ENCODE measurements at places on chromosomes 1 and 21.
A peak's percentile ranks its signal among the peaks of the same experiment; 100 is the strongest.

DNA sequence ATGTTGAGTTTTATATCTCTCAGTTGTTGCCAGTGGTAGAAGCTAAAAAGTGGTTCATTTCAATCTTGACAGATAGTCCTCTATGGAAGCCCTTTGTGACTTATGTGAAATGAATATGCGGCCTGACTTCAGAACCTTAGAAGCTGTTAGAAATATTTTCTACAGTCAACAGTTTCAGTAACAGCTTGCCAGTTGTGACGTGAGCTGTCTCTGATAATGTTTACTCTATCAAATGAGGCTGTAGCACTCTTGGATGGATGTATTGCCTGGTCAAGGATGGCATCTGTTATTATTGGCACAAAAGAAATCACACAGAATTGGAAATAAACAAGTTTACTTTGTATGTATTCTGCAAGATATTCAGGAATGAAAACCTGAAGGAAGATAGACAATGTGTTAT, 31.9 kb downstream of the SNX7 start:
- DNase-seq: no peak

- DNase-seq: no peak
Measured at GRCh38 chr1:2801535-2802291, at the start of gene TTC34. TTC34 (minus strand) TSS chr1:2801693; CDS start chr1:2800827, 866 bp downstream.

- DNase-seq: no peak
Measured at GRCh38 chr21:35730325-35730724, 330.0 kb downstream of the SETD4 start.

- no peak for DNase-seq
Measured at GRCh38 chr1:107698161-107698560, 266.8 kb downstream of the VAV3 start.

DNA sequence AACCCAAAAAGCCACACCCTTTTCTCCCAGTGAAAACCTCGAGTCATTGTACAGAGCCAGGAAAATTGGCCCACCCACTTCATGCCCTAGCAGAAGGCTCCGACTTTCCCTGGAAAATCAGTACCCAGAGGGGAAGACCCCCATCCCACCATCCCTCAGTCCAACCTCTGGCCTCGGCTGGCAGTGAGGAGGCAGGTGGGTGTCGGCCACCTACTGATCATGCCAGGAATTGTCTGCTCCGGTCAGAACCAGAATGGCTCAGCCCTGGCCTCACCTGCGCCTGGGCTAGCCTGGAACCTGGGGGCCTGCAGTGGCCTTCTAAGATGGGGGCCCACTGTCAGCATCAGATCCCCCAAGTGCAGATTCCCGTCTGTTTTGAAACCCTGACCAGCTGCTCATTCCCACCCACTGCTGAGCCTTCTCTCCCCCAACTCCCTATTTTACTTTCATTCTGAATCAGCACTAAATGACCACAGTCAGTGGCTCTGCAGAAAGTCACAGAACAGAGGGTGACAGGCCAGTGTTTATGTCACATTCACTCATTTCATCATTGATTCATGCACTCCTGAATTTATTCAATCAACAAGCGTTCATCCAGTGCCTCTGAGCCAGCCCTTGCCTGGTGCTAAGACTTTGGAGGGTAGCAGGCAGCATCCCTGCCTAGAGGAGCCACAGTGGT, 3.0 kb upstream of the S100A9 start:
- DNase-seq: no peak

DNA sequence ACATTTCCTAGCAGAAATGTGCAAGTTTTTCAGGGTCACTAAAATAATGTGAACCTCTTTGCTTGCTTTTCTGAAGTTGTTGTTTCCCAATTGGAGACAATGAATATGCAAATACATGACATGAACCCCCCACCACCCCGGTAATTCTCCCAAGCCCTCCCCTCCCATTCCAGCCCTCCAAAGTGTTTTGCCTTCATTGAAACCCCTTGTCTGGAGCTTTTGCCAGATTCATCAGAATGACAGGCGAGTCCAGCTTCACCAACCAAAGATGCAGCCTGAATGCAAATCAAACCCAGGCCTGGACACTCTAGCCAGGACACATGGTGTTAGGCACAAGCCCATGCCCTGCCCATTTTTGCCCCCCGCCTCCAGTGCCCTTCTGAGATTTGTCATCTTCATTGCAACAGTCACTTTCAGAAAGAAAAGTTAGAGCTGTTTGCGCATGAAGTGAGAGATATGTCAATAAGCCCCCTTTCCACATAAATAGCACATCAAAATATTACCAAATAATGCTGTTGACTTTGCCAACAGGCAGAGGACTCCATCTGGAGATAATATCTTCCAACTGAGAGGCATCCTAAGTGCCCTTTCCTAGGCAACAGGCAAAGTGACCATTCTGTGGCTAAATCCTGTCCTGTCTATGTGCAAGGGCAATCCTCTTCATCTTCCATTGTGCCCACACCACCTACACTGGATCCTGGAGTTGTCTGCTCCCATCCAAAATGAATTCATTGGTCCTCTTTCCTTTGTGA, 145.6 kb upstream of the NFIA start:
- DNase-seq: no peak

- DNase-seq: no peak
Measured at GRCh38 chr1:206847337-206847834, 18.0 kb upstream of the IL20 start.

DNA sequence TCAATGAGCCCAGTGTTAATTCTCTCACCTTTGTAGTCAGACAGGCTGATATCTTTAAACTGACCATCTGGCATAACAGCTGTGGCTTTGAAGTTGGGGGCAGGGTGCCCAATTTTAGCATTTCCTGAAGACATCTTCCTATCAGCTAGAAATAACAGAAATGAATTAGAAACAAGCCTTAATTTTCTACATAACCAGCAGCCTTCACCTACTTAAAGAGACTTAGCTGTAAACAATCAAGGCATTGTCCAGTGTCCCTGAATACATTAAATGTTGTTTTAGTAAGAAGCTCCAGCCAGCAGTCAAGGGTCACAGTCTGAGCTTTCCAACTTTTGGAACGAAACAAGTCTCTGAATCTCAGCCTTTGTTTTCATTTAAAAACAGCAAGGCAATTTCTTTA, 2.8 kb downstream of the PRDX1 start:
- DNase-seq: peak; percentile 33

GRCh38 chr1:152623203-152623844, 421 bp upstream of the LCE3A start:
- DNase-seq: no peak

DNA sequence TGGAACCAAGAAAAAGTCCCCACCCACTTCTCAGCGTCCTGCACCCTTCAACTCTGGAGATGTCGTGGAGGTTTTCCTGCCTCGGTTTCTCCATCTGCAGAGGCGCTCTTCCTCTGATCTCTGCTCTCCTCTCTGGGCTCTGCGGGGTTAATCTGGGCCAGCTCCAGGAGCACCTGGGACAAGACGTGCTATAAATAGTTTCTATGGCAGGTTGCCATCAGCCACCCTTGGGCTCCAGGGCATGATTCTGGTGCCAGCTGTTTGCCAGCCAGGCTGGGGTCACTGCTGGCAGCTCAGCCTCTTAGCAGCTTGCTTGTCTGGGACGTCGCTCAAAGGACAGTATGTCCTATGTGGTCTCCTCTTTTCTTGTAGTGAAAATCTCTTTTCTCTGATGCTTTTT, 137.1 kb downstream of the ACTL8 start:
- no peak for DNase-seq

DNA sequence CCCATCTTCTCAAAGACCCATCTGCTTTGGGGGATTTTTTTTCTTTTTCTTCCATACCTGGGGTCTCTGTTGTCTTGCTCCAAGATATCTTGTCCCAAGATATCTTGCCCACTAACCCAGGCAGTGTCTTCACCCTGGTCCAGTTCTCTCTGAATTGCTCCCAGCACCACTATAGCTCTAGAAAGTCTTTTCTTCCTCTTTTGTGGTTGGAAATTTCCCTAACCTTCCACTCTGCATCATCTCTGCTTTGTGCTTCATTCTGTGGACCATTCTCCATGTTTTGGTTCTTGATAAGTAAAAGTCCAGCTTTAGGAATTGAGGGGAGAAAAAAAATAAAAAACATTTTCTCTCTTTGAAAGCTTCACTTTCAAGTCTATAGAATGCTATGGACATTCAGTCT, 20.9 kb downstream of the STYXL2 start:
- no peak for DNase-seq

- DNase-seq: peak; percentile 70
Measured at GRCh38 chr1:9280015-9280860, 12.5 kb upstream of the SPSB1 start.

DNA sequence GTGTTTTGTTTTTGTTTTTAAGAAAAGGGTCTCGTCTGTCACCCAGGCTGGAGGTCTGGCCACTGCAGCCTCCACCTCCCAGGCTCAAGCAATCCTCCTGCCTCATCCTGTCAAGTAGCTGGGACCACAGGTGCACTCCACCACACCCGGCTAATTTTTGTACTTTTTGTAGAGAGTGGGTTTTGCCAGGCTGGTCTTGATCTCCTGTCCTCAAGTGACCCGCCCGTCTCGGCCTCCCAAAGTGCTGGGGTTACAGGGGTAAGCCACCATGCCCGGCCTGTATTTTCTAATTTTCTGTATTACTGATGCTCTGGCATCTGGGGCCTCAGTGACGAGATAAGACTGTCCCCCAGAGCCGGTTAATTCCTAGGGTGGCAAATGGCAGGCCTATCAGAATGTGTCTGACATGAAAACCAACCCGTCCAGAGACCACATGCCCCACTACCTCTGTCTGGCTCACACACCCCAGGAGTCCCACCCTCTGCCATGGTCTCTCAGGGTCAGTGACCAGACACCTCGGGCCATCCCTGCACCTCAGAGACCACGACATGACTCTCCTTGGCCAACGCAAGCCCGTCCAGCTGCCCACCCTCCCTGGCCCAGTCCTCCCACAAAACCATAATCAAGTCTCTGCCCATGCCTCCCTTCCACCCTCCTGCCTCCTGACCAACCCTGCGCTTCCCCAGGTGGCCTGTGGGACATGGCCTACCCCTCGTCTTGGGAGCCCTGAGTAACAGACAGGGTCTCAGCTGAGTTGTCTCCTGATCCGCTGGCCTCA, 12.5 kb downstream of the NPHP4 start:
- DNase-seq: no peak

DNA sequence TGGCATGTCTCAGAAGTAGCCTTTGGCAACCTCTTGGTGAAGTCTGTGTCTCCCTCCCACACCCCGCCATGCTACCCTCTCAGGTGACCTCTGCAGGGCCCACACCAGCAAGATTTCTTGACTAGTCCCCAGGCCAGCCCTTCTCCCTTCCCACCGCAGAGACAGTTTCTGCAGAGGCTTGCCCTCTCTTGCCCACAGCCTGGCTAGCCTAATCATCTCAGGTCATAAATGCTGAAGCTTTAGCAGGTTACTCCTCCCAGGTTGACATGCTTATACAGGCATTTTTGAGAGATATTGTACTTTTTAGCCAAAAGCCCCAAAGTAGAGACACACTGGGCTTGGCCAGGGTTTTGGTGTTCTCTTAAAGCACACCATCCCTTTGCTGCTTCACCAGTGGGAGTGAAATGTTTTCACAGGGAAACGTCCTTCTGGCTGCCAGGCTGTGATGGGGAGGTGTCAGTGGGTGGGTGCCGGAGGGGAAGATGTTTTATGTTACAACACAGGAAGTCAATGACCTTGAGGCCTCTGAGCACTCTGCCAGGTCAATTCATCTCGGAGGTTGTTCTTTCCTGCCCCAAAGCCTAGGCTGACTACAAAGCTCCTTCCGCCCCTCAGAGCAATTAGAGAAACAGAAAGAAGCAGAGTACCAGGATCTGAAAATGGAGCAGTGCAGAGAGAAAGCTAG, 58.5 kb downstream of the STYXL2 start:
- DNase-seq: no peak

DNA sequence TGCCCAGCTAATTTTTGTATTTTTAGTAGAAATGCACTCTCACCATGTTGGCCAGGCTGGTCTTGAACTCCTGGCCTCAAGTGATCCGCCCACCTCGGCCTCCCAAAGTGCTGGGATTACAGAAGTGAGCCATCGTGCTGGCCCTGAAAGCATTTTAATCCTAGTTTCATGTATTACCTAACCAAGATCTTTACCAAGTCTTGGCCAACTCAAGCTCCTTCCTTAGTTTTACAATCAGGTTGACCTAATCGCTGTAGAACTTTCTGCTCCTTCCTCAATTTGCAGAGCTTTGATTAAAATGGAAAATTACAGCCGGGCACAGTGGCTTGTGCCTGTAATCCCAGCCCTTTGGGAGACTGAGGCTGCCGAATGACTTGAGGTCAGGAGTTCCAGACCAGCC, 3.2 kb upstream of the TMEM63A start:
- no peak for DNase-seq

- DNase-seq: no peak
Measured at GRCh38 chr1:27152004-27152828, 2.7 kb downstream of the SLC9A1 start.

GRCh38 chr1:3030663-3031381, 9.6 kb downstream of the ACTRT2 start:
- DNase-seq: no peak

GRCh38 chr1:214563881-214564280, 12.5 kb upstream of the PTPN14 start:
- no peak for DNase-seq

DNA sequence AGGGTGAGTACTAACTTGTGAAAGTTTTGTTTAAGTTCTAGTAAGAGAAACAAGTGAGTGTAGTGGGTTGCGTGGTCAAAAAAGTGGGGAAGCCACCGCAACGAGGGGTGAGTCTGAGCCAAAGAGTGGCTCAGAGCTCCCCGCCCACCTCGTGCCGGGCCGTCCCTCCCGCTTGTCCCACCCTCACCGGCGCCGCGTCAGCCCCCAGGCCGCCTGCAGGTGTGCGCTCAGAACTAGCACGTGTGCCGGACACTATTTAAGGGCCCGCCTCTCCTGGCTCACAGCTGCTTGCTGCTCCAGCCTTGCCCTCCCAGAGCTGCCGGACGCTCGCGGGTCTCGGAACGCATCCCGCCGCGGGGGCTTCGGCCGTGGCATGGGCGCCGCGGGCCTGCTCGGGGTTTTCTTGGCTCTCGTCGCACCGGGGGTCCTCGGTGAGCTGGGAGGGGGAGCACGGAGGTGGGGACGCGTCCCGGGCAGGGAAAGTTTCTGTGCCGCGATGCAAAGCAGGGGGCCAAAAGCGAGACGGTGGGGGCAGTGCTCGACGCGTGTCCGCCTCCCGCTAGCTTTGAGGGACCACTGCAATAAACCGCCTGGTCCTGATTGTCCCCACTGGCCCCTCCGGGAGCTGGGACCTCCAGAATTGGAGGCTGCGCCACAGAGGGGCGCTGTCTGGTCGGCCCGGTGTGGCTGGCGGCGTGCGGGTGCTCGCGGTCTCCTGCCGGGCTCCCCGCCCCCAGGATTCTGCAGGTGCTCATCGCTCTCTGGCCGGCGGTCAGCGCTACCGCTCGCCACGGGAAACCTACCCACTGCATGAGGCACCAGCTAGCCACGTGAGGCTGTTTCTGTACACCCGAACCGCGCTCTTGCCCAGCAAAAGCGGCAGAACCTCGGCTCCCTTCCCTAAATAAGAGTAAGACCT, at the start of gene CR2:
CR2 (plus strand) TSS at position 283 of the 919 bp plus-strand sequence; CDS start at position 374, 91 bp downstream.
- no peak for DNase-seq

DNA sequence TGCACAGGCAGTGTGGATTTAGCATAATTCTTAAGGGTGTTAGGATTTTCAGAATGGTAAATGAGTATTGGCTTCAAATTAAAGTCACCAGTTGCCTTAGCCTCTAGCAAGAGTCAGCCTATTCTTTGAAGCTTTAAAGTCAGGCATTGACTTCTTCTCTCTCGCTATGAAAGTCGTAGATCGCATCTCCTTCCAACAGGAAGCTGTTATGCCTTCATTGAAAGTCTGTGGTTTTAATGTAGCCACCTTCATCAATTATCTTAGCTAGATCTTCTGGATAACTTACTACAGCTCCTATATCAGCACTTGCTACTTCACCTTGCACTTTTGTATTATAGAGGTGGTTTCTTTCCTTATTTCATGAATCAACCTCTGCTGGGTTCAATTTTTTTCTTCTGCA, 320.2 kb downstream of the PTPRC start:
- no peak for DNase-seq

GRCh38 chr1:29218223-29218622, 12.5 kb downstream of the MECR start:
- no peak for DNase-seq

All from endothelial cell of umbilical vein (primary cell).